ENCODE measurements at places on chromosomes 13 and 19. TPM values are rescaled to one million over a fixed set of nuclear protein-coding genes. Genes with fewer than 3 reads are reported as not detected.

The ZNF577 gene
- total RNA-seq = 7.3 TPM

The KASH5 gene
- not detected for total RNA-seq

The TRIP10 gene
- 67.5 TPM for total RNA-seq

The SYNE4 gene
- total RNA-seq = 0.27 TPM

Data from left cardiac atrium (tissue), 4 donors.